Kidney (tissue), 22 donors: ENCODE measurements at places on chromosomes 3 and 15. TPM values are rescaled to one million over a fixed set of nuclear protein-coding genes. Genes with fewer than 3 reads are reported as not detected.

The RSRC1 gene
- total RNA-seq, result 33.8 TPM

DNA sequence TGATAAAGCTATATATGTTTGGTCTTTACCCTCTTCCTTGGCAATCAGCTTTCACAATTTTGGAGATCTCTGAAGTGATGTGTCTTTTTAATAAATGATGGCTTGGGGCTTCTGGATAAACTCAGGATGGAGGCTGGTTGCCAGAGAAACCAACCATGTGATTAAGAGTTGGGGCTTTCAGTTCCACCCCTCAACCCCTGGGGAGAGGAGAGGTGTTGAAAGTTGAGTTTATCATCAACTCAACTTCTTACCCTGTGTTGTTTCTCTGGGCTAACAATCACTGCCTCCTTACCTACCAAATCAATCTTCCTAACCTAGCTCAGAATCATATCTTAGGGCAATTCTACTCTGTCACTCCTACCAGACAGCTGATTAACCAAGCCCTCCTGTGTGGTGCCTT, 735.8 kb downstream of the ZPLD1 start:
- DNase-seq, result no peak

The KIF7 gene
- 4.2 TPM for total RNA-seq

DNA sequence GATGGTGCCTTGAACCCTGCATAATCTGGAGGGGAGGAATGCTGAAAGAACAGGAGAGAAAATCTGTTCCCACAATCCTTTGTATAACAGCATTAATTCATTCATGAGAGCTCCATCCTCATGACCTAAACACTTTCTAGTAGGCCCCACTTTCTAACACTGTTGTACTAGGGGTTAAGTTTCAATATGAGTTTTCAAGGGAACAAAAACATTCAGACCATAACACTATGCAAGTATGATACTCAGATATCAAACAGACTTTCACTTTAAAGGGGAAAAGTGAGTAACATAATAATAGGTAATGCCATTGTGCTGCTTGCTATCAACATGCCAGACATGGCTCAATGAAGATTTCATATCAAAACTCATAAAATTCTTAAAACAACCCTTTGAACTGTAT, 32.4 kb upstream of the PLSCR2 start:
- no peak for DNase-seq

- no peak for DNase-seq
Observed at GRCh38 chr3:149726716-149727407, 25.4 kb downstream of the COMMD2 start.

GRCh38 chr3:34881026-34881425, 758.3 kb upstream of the ARPP21 start:
- no peak for DNase-seq

- no peak for DNase-seq
Observed at GRCh38 chr15:65008983-65009382, 19.3 kb upstream of the SPG21 start.
